ENCODE measurements at places on chromosomes 3 and 15.

DNA sequence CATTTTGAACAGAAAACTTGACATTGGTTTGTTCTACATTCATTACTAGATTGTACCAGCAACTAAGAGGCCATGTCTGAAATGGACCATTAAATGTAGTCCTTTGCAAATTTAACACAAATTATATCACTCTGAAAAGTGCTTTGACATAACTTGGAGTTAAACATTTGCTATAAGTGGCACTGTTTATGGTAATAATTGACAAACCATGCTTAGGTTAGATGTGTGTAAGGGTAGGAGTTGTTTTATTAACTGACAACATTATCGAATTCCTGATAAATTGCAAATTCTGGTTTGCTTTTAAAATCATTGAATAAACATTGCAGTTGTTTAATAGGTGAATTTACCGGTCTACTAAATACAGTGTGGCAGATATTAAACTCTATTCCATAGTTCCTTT is 6.1 kb upstream of the TMEM207 start:
- DNase-seq, result no peak

DNA sequence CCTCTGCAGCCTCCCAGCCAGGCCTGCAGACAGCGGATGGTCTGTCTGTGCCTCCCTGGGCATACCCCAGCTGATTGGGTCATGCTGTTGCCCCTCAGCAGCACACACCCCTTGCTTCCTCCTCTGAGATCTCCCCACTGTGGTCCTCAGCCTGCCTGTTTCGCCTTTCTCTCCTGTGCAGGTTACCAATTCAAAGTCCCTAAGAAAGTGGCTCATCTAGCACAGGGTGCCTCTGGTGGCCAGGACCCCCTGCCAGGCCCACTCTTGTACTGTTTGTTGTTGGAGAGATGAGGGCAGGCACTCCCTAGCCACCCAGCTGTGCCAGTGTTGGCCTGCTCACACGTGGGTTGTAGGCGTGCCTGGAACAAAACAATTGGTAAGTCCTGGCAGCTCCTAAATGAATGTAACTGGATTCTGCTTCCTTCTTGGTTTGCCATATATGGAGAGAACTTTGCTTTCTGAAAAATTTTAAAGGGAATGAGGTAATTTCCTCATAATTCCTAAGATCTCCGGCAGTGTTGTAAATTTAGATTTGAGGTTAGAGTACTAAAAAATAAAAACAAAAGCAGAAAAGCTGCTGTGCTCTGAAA is 213.2 kb upstream of the IL12A start:
- no peak for DNase-seq

GRCh38 chr3:134852893-134853351 is 57.9 kb downstream of the EPHB1 start:
- no peak for DNase-seq

GRCh38 chr15:35673093-35673684 is 127.2 kb upstream of the DPH6 start:
- no peak for DNase-seq

- DNase-seq, result no peak
Observed at GRCh38 chr15:68681836-68682235, 103.0 kb downstream of the CORO2B start.

- DNase-seq, result no peak
Observed at GRCh38 chr3:35404571-35404970, 234.8 kb upstream of the ARPP21 start.

GRCh38 chr3:74387111-74387735 is 227.2 kb downstream of the CNTN3 start:
- DNase-seq, result no peak

Measured in CD4-positive, alpha-beta T cell treated with Interleukin-4 for 4 hours (primary cell).